ENCODE measurements at places on chromosomes 2 and 18. TPM values are rescaled to one million over a fixed set of nuclear protein-coding genes. Genes with fewer than 3 reads are reported as not detected.

Gene SLC11A1
- polyA plus RNA-seq = 25.2 TPM

Gene ALK
- polyA plus RNA-seq = 0.21 TPM

Gene EPB41L3
- 31.9 TPM for polyA plus RNA-seq

Gene FAM110C
- polyA plus RNA-seq = 7.3 TPM

Gene UBE2E3
- polyA plus RNA-seq = 93.0 TPM

Gene SLC9A4
- 0.66 TPM for polyA plus RNA-seq

Gene SIX3
- polyA plus RNA-seq = 0.11 TPM

Gene MC5R
- 0.27 TPM for polyA plus RNA-seq

Gene RNF144A
- polyA plus RNA-seq = 4.0 TPM

Gene ZSWIM2
- polyA plus RNA-seq = not detected

Gene SH3RF3
- polyA plus RNA-seq = 8.2 TPM

Measured in thymus (tissue), 14 donors.